Left renal pelvis (tissue), 4 donors: ENCODE measurements at places on chromosomes 12 and 14. TPM values are rescaled to one million over a fixed set of nuclear protein-coding genes. Genes with fewer than 3 reads are reported as not detected.

- no peak for DNase-seq
Measured at GRCh38 chr14:57029620-57030253, 219.5 kb upstream of the OTX2 start.

- no peak for DNase-seq
Measured at GRCh38 chr12:48070731-48071130, 35.1 kb downstream of the SENP1 start.

- DNase-seq: no peak
Measured at GRCh38 chr14:55336162-55336561, 64.9 kb downstream of the FBXO34 start.

DNA sequence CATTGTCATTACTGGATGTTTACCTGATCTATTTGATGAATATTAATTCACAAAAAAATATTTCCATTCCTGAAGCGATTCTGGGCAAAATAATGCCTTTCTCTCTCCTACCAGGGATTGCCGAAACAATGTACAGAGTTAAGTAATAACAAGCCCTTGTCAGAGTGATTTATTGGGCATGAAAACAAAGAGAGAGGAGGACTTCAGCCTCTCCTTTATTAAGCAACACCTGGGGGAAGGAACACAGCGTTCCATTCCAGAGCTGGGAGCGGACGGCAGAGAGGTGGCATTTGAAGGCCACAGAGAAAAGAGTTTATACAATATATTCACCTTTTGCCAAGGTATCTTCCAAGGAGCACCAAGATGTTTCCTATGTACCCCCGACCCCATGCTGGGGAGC, 165.8 kb downstream of the KSR2 start:
- DNase-seq: no peak

GRCh38 chr14:62307844-62308243, 545.6 kb downstream of the SNAPC1 start:
- DNase-seq: no peak

The EXOC3L4 gene
- 5.3 TPM for polyA plus RNA-seq

DNA sequence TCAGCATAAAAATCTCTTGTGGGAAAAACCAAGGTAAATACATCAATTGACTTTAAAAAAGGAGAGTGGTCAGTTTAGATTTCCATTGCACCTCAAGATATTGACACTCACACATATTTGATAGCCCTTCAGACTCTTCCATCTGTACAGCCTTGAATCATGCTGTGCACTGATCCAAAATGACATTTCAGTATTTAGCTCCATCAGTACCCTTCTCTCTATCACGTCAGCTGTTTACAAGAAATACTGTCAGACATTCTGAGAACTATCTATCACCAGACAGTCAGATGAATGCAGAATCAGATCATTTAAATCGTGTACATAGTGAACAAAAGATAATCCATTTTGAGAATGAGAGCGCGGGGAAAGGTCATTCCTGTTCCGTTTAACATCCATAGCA, 511.9 kb downstream of the RPL10L start:
- no peak for DNase-seq

The C14orf180 gene
- not detected for polyA plus RNA-seq

- DNase-seq: no peak
Measured at GRCh38 chr12:92469837-92470236, 233.0 kb upstream of the PLEKHG7 start.

DNA sequence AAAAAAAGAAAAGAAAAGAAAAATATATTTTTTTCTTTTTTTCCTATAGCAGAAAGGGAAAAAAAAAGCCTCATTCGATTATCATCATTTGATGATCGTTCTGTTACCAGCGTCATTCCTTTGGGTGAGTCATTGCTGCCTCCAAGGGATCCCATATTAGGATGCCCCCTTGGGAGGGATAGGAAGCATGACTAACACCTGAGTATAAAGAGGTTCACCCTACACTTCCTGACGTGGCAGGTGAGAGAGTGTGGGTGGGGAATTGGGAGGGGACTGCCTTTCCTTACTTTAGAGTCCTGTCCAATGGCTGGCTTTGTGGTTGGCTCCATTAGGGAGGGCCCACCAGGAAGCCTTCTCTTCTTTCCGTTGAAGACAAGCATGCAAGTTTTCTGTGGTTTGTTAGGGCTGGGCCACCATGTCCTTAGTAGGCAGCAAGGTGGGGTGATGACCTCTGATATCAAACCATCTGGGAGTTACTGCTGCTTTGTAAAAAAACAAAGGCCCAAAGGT, 56.1 kb upstream of the FUT8 start:
- no peak for DNase-seq

DNA sequence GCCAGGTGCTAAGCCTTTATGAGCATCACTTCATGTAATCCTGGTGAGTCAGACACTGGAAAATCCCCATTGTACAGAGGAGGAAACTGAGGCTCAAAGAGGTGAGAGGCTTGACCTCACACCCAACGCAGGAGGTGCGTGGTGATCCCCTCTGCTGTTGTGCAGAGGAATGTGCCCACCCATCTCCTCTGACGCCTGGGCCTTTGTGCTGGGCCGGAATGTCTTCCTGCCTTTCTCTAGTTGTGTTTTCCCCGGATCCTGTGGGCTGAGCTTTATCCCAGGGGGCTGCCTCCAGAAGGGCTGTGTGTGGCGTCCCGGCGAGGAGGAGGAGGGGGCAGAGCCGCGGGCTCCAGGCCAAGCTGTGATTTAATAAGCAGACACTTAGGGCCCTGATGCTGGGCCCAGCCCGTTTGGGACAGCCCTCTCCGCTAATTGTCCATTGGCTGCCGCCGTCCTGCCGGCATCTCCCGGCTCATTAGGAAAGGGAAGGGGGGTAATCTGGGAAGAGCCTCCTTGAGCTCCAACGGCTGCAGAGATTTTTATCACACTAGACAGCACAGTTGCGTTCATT, 653.6 kb downstream of the MED13L start:
- DNase-seq: no peak

GRCh38 chr14:98593361-98593761, 678.6 kb downstream of the BCL11B start:
- no peak for DNase-seq

GRCh38 chr12:14252697-14253096, 112.8 kb upstream of the ATF7IP start:
- no peak for DNase-seq

DNA sequence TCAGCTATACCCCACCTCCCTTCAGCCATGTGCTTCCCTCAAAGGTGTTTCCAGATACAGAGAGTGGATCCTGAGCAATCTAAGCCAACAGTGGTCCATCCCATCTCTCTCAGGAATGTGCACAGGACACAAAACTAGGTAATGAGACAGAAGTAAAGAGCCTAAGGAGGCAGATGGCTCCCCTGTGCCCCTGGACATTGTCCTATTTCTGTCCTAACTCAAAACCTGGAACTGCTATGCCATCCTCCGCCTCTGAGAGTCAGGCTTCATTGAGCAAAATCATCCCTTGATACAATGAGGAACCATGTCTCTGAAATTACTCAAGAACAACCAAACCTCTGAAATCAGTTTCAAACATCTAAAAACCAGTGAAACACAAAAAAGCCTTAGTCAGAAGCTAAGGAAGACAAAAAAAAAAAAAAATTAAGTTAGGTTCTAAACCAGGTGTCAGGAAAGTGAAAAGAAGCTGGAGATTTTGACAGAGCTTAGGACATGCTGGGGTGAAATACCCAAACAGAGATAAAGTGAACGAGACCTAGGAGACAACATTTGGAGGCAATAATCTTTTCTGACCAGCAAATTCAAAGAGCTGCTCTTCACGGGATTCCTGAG, 200.3 kb upstream of the PLEKHG7 start:
- DNase-seq: no peak

DNA sequence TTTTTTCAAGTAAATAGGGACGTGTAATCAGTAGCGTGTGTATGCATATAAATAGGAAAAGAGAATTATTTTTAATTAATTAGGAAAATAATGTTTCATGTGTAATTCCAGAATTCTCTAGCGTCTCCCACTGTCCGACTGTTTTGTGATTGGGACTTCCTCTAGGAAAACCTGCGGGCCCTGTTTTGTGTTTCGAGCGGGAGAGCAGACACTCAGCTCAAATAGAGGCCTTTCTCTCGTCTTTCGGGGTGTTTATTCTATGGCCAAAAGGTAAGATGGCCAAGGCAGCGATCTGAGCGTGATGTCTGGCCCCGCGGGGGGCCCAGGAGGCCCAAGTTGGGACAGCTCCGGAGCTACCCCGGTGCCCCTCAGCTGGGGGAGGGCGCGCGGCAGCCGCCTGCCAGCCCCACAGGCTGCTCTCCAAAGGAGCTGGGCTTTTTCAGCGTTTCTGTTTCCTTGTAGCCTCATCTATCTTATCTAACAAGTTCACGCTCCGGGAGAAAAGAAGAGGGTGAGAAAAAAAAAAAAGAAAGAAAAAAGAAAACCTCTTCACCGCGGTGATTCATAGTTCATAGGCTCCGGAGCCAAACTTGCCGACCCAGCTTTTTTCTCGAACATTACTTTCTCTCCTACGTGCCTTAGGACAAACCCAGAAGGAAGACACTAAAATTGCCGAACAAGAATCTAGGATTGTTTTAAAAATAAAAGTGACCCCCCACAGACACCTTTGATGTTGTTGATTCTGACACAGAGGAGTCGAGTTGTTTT, 7.5 kb upstream of the FOXG1 start:
- DNase-seq: no peak

DNA sequence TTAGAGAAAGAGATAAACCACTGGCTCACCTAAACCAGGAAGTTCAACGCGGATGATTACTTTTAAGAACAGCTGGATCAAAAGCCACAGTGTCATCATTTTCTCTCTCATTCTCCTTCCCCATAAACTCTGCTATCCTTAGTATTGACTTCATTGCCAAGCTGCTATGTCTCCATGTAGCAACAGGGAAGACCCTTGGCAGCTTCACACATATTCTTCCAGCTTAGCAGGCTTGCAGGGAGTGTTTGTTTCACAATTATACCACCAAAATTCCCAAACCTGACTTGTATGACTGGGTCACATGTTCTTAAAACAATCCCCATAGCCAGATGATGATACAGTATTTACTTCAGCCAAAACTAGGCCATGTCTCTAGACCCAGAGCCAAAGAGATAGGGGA, 235.5 kb downstream of the PAWR start:
- DNase-seq: no peak

GRCh38 chr12:100955139-100955538, 160.6 kb downstream of the ANO4 start:
- DNase-seq: no peak

The MYO1H gene
- 2.0 TPM for polyA plus RNA-seq

- DNase-seq: no peak
Measured at GRCh38 chr12:107223821-107224220, 130.5 kb upstream of the CRY1 start.

DNA sequence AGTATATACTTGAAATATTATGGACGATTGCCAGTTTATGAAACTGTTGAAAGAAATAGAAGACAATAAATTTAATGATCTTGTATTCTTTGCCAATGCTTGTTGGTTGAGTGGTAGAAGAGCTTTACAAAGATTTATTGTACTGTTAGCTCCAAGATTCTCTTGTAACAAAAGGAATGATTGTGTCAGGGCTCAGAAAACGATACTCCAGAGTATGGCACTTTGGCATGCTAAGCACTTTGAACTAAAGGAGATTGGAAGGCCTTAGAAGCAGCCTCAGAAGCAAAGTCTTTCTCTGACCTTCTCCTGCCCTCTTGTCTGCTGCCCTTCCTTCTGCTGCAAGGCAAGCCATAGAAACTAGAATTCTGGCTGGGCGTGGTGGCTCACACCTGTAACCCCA, 4.2 kb upstream of the NGDN start:
- no peak for DNase-seq

The KRT81 gene
- polyA plus RNA-seq: not detected

DNA sequence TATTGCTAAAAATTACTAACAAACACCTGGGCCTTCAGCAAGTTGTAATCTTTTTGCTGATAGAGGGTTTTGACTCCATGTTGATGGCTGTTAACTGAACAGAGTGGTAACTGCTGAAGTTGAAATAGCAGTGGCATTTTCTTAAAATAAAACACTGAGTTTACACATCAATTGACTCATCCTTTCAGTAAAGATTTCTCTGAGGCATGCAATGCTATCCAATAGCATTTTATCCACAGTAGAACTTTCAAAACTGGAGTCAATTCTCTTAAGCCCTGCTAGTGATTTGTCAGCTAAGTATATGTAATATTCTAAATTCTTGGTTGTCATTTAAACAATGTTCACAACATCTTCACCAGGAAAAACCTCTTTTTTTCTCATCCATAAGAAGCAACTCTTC, 59.5 kb downstream of the CMAS start:
- DNase-seq: no peak
